COR-L47 (cell line): ENCODE measurements at places on chromosomes 2 and 18.
A peak's percentile ranks its signal among the peaks of the same experiment; 100 is the strongest.

- DNase-seq: no peak
These were observed 36.2 kb downstream of the EFEMP1 start for GRCh38 chr2:55887351-55887750.

DNA sequence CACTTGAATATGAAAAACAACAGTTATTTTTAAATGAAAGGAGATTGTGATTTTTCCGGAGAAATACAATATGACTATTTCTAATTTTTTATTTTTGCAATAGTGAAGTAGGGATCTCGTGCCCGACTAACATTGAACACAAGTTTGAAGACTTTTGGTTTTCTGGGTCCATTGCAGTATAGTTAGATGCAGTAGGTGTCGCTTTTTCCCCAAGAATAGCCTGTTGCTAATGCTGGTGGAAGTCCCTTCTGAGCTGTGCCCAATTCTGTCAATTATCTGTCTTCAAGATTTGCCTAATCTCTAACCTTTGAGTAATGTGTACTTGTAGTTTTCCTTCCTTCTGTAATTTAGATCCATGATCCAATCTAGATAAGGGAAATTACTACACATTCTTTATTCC lies 36.5 kb downstream of the SEMA4F start:
- peak; percentile 29 for DNase-seq

- no peak for DNase-seq
These were observed 44.5 kb downstream of the TMEM131 start for GRCh38 chr2:97951155-97951680.

- peak; percentile 51 for DNase-seq
These were observed 56.6 kb downstream of the CLHC1 start for GRCh38 chr2:55175254-55176093.

- DNase-seq: no peak
These were observed 143.6 kb downstream of the RTP5 start for GRCh38 chr2:242012956-242013764.

DNA sequence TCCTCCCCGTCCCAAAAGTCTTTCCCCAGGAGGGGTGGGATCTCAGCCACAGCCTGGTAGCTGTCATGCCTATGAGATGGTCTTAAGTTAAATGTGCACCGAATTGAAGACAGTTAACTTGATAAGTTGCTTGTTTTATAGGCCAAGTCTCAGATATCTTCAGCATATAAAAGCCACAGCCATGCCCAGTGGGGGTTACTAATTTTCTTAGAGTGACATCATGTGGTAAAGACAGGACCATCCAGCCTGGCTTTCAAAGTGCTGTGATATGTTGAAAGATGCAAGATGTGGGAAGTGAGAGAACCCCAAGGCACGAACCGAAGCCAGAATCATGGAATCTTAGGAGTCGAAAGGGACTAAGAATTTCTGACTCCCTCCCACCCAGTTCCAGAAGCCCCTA lies 42.1 kb upstream of the FAM124B start:
- DNase-seq: no peak

DNA sequence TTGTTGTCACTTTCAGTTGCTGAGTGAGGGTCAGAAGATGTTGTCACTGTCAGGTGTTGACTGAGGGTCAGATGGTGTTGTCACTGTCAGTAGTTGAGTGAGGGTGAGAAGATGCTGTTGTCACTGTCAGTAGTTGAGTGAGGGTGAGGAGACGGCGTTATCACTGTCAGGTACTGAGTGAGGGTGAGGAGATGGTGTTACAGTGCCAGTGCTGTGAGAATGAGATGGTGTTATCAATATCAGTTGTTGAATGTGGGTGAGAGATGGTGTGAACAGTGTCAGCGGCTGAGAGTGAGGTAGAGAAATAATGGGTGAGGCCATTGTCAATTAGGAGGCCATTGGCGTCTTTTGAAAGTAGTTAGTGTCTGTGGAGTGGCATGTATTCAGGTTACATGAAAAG lies 1.6 kb upstream of the ATP9B start:
- DNase-seq: no peak

- no peak for DNase-seq
These were observed 252.1 kb upstream of the COPS8 start for GRCh38 chr2:236833501-236834073.

GRCh38 chr2:172976116-172976515 lies 99.5 kb upstream of the MAP3K20 start:
- DNase-seq: no peak

GRCh38 chr2:230938516-230939065 lies 13.5 kb upstream of the GPR55 start:
- DNase-seq: no peak

DNA sequence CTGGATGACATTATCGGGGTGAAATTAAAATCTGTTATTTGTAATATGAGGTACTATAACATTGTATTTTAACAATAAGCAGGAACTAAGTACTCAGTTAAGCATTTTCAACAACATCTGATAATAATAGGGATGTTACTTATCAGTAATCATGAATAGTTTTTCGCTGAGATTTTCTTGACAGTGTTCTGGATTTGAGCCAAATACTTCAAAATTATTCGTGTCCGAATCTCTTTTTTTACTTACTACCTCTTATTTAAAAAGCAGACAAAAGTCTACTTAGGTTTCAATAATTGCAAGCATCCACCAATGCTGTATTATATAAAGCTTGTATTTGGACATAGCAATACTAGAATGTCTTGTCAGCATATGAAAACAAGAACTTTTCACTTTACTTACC lies 6.4 kb upstream of the ANKRD12 start:
- DNase-seq: no peak

DNA sequence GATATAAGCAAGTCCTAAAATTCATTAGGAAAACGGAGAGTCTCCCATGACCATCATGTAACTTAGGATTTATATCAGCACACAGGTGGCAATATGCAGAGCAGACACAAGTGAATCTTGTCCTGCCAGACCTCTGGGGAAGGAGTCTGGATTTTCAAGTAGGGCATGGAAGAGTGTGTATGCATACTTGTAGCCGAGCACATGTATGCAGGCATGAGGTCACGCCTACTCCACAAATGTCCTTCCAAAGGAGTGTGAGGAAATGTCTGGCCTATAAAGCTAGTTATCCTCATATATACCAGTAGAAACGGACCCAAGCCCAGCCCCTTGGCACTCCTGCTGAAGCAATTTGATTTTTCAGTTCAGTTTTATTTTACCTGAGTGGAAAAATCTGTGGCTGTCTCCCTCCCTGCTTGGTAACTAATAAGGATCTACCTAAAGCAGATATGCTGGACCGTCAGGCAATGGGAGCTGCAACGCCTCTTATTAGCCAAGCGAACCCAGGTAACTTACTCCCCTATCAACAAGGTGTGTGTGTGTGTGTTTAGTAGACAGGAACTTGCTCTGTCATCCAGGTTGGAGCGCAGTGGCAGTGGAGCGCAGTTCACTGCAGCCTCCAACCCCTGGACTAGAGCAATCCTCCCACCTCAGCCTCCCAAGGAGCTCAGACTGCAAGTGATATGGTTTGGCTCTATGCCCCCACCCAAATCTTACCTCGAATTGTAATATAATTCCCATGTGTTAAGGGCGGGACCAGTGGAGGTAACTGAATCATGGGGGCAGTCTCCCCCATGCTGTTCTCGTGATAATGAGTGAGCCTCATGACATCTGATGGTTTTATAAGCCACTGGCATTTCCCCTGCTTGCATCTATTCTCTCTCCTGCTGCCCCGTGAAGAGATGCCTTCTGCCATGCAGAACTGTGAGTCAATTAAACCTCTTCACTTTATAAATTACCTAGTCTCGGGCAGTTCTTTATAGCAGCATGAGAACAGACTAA lies 2.8 kb downstream of the STAT1 start:
- no peak for DNase-seq

- no peak for DNase-seq
These were observed 119.5 kb downstream of the COL6A3 start for GRCh38 chr2:237294460-237294859.

DNA sequence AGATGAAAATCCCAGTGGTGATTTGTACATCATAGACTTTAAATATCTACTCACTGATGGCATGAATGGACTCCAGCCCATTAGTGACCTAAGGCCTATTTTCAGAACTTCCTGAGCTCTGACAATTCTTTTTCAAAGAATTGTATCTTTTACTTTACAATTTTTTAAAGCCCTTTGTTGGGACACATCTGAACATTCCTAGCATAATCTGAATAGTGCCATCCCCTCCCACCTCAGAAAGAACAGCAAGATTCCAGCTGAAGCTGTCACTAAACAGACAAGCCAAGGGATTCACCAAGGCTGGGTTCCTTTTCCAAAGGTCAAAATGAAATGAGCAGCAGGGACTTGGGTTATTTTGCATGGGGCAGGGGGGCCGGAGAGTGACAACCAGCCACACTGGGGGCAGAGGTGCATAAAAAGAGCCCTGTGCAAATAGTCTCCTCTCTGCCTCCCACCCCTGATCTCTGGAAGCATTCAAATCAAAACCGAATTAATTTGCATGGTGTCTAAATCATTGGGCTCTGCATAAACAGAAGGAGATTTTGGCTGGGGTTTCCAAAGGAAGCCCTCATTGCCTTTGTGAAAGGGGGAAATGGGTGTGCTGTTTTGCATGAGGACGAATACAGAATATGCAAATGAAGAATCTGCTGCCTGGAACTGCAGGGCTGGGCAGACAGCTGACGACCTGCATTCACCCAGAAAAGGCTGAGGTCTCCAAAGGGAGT lies 17.2 kb downstream of the EPHA4 start:
- no peak for DNase-seq

GRCh38 chr2:207619764-207620203 lies 5.4 kb downstream of the METTL21A start:
- DNase-seq: no peak

GRCh38 chr2:46118656-46119371 lies 178.4 kb upstream of the EPAS1 start:
- DNase-seq: no peak
